ENCODE measurements at places on chromosomes 7 and 10. TPM values are rescaled to one million over a fixed set of nuclear protein-coding genes. Genes with fewer than 3 reads are reported as not detected.

- no peaks in the 10 kb centered on the region for H3K27me3 ChIP-seq
- no peaks in the 10 kb centered on the region for H3K4me1 ChIP-seq
- H3K36me3 ChIP-seq: no peaks in the 10 kb centered on the region
Measured at GRCh38 chr10:13869295-13869664, 282.5 kb downstream of the PRPF18 start.

- peaks cover 5% of the 10 kb centered on the region for H3K4me1 ChIP-seq
- no peaks in the 10 kb centered on the region for H3K27me3 ChIP-seq
- H3K36me3 ChIP-seq: no peaks in the 10 kb centered on the region
- no peak overlapping the region for H3K4me3 ChIP-seq
- no peak for DNase-seq
Measured at GRCh38 chr10:112515852-112516251, 68.8 kb downstream of the VTI1A start.

DNA sequence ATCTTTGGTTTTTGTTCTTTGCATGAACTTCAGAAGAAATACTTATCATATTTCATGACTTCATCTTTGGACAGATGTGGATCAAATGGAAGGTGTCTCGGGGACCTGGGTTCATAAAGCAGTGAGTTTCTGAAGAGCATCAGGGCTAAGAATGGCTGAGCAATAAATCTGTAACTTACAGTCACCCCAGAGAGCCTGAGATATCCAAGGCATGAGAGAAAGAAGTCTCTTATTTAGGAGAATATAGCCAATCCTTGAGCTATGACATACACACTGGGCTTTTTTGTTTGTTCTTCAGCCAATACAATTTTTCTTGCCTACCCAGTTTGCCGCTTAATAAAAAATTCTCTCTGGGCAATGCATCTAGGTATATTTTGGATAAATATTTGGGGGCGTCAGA lies 252.6 kb upstream of the INHBA start:
- no peaks in the 10 kb centered on the region for H3K27me3 ChIP-seq
- H3K4me1 ChIP-seq: peaks cover 17% of the 10 kb centered on the region
- H3K4me3 ChIP-seq: no peak overlapping the region
- no peaks in the 10 kb centered on the region for H3K36me3 ChIP-seq

DNA sequence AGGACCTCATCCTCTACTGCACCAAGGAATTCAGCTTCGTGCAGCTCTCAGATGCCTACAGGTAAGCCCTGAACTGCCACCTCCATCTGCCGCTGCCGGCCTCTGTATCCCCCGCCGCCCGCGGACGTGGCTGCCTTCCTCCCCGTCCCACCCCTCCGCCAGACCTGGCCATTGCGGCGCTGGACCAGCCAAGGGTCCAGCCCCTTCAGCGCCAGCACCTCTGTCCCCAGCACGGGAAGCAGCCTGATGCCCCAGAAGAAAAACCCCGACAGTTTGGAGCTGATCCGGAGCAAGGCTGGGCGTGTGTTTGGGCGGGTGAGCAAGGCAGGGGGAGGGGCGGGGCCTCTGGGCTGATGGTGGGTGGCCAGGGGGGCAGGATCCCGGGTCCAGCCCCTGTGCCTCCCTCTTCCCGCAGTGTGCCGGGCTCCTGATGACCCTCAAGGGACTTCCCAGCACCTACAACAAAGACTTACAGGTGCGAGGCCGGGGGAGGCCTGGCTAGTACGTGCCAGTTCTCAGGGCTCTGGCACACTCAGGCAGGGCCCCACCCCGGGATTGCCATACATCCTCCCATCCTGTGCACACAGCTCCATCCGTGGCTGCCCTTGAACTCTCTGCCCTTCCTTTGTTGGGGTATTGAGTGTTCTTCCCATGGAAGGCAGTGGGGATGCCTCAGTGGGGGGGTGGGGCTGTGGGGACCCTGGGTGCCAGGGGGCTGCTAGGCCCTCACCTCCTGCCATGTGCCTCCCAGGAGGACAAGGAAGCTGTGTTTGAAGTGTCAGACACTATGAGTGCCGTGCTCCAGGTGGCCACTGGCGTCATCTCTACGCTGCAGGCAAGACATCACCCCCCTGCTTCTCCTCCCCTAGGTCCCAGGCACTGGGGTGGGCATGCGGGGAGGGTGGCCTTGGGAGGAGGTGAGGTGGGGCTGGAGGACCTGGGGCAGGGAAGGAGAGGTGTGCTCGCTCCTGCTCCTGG lies 13.5 kb downstream of the ASL start:
- H3K27me3 ChIP-seq: no peaks in the 10 kb centered on the region
- H3K4me1 ChIP-seq: no peaks in the 10 kb centered on the region
- H3K27ac ChIP-seq: no peak overlapping the region
- no peaks in the 10 kb centered on the region for H3K36me3 ChIP-seq

- no peak for DNase-seq
- H3K36me3 ChIP-seq: no peaks in the 10 kb centered on the region
- no peaks in the 10 kb centered on the region for H3K27me3 ChIP-seq
- H3K4me3 ChIP-seq: no peak overlapping the region
- H3K27ac ChIP-seq: no peak overlapping the region
Measured at GRCh38 chr7:12757443-12757842, 70.0 kb downstream of the ARL4A start.

MAGI2 gene
- polyA plus RNA-seq: 9.2 TPM

H2BK1 gene
- not detected for polyA plus RNA-seq

PARD3 gene
- polyA plus RNA-seq: 46.9 TPM

LAMB1 gene
- 480 TPM for polyA plus RNA-seq

NANOS1 gene
- 4.1 TPM for polyA plus RNA-seq

GBX1 gene
- polyA plus RNA-seq: not detected

KIAA1217 gene
- 57.2 TPM for polyA plus RNA-seq

Data from left lung (tissue), 14 donors.